CD4-positive, alpha-beta T cell treated with Interleukin-1 beta for 1 hour (primary cell): ENCODE measurements at places on chromosomes 16 and 17.

GRCh38 chr17:11553135-11553534, 45.1 kb upstream of the DNAH9 start:
- no peak for DNase-seq

GRCh38 chr16:79163691-79164387, 436.7 kb downstream of the MAF start:
- peak; percentile 14 for DNase-seq

DNA sequence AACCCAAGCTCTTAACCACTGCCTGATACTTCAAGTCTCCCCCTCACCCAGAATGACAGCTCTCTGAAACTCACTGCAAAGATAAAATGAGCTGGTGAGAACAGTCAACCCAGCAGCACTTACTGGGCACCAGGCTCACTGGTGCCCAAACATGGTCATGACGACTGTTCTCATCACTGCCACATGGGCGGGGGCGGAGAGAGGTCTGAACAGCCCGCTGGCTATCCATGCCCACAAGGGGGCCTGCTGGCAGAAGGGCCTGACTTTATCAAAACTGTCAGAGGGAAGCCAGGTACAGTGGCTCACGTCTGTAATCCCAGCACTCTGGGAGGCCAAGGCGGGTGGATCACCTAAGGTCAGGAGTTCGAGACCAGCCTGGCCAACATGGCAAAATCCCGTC, 4.0 kb downstream of the MYBBP1A start:
- DNase-seq: no peak

DNA sequence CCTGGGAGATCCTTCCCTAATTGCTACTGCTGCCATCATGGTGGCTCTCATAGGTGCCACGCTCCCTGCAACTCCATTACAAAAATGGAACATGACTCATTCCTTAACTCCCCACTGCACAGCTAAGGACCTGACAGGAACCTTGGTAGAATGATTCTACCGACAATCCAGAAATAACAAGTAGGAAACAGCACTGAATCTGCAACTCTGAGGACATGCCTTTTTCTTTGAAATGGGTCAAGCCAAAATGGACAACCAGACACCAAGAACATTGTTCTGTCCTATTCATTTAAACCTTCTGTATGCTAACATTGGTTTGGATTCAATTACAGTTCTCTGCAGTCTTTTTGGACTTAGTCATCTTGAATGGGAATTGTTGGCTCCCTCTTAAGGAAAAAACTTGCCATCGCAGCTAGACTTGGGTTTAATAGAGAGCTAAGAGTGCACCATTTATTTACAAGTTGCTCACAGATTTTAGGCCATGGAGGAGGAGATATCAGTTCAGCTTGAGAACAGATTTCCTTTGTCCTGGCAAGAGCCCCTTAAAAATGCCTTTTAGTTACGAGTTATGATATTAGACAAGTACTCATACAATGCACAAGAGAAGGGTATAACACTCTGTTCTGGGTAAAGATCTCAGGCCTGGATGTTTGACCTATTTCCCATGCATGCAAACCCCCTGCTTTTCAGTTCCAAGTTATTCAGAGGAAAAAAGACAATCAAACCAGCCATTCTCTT, 20.9 kb upstream of the NSRP1 start:
- peak; percentile 17 for DNase-seq

GRCh38 chr17:50155115-50155819, 4.8 kb upstream of the PPP1R9B start:
- DNase-seq: no peak

DNA sequence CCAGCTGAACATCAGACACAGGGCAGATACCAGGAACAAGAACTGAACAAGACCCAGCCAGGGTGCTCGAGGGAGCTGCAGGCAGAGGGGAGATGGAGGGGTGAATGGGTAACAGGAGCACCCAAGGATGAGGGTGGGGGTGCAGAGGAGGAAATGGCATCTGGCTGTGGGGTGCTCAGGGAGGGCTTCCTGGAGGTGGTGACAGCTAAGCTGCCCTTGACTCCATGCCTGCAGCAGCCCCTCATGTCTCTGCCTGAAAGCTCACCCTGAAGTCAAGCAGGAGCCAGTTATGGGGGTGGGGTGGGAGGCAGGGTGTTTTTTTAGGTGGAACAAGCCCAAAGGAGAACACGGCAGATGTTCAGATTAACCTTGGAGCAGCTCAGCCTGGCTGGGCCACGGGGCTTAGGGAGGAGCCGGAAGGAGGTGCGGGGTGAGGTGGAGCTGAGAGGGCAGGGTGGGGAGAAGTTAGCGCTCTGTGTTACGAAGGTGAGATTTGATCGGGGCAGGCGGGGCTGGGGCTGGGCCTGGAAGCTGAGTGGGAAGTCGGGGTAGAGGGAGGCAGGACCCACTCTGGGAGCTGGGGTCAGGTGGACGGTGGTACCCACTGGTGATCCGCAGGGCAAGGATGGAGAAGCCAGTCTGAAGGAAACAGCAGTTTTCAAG, 143.0 kb downstream of the ENGASE start:
- DNase-seq: no peak

DNA sequence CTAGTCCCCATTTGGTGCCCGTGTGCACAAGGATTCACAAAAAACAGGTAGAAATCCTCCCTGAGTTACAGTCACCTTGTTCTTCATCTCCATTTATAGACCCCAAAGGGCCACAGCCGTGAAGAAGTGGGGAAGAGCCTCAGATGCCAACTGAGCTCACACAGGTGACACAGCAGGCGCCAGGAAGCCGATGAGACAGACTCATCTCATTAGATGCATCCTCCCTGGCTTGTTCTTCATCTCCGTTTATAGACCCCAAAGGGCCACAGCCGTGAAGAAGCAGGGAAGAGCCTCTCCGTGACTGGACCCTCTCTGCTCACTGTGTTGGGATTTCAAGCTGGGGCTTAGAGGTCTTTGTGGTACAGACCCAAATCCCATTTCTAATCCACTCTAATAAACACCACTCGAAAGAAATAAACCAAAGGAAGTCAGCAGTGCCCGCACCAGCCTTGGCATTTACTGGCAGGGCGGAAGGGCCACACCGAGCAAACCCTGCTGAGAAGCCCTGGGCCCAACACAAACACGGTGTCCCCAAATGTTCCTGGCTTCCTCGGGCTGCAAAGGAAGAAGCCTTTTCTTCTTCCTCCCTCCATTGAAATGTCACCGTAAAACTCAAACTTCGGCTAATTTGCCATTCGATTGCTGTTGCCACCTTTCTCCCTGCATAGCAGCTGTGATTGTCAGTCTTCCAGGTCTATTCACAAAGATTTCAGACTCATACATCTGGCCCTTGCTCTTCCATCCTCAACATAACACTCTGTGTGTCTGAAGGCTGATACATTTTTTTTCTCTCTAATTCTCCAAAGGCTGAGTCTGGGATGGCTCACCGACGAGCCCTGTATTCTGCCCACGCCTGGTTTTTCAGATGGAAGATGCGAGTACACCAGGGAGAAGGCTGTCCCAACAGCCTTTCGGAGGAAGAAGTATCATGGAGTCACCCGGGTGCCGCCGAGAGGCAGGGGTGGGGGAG, 44.9 kb upstream of the DOC2B start:
- DNase-seq: no peak

GRCh38 chr16:11329071-11329491, 16.2 kb upstream of the RMI2 start:
- DNase-seq: no peak

GRCh38 chr16:14303182-14303618, 232.1 kb downstream of the MRTFB start:
- DNase-seq: no peak

DNA sequence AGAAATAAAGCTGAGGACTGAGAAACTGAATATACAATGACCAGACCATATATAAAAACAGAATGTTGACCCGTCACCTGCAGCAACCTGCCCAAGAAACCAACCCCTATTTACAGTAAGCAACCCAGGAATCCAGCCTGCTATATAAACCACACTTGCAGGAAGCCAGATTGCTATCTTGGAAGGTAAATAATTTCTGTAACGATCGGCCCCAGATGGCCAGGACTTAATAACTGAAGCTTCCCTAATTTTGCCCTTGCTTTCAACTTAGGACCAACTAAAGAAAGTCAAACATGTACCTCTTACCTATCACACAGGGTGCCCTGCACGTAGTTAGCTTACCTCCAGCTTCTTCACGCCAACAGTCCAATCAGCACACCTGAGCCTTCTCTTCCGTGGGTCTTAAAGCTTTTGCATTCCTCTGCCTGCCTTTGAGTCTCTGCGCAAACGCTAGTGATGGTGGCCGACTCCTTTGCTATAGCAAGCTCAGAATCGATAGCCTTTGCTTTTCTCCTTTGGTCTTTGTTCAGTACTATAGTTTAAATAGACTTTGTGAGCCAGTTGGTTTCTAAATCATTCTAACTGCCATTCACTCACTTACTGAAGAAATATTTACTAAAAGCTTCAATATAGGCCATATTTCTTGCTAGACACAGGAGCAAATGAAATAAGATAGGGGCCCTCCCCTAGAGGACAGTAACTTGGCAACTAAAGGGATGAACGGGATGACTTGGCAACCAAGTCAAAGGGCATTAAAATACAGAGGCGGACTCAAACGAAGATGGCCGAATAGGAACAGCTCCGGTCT, 31.3 kb downstream of the MPHOSPH6 start:
- DNase-seq: no peak

DNA sequence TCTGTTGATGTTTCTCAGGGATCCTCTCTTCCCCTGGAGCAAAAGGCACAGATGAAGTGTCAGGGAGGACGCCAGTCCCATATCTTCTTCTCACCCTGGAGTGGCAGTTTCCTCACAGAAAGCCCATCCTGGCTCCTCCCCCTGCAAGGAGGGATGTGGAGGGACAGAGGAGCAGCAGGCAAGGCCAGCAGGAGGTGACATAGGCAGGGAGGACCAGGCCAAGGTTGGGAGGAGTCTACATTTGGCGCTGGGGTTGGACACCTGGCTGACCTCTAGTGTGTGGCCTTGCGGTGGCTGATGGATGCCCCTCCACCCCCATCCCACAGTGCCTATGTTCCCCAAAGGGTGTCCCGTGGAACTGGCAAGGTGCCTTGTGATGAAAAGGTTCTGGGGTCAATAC, 125.4 kb downstream of the SEC14L1 start:
- DNase-seq: no peak

GRCh38 chr17:72089453-72089987, 31.3 kb upstream of the SOX9 start:
- no peak for DNase-seq

GRCh38 chr17:30358055-30358760, 20.5 kb upstream of the CPD start:
- no peak for DNase-seq

DNA sequence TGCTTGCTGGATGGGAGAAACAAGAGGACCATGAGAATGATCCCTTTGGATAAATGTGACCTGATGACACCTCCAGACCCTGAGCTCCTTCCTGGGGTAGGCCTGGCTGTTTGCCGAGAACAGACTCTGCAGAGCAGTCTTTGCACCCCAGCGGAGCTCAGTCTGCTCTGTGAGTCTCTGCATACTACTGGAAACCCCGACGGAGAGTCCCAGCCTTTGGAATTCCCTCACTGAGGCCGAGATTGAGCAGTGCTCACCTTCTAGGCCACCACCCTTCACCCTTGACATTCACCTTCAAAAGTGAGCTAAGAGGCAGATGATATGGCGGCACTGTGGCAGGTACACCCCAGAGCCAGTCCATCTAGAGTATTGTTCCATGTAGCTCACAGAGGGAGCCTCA, 172.2 kb upstream of the CDH13 start:
- DNase-seq: no peak

- DNase-seq: no peak
Observed at GRCh38 chr16:57613514-57613913, 14.9 kb upstream of the ADGRG1 start.

- no peak for DNase-seq
Observed at GRCh38 chr17:50266384-50267073, 7.7 kb upstream of the TMEM92 start.

GRCh38 chr17:72839131-72839725, 253.3 kb downstream of the SLC39A11 start:
- no peak for DNase-seq

DNA sequence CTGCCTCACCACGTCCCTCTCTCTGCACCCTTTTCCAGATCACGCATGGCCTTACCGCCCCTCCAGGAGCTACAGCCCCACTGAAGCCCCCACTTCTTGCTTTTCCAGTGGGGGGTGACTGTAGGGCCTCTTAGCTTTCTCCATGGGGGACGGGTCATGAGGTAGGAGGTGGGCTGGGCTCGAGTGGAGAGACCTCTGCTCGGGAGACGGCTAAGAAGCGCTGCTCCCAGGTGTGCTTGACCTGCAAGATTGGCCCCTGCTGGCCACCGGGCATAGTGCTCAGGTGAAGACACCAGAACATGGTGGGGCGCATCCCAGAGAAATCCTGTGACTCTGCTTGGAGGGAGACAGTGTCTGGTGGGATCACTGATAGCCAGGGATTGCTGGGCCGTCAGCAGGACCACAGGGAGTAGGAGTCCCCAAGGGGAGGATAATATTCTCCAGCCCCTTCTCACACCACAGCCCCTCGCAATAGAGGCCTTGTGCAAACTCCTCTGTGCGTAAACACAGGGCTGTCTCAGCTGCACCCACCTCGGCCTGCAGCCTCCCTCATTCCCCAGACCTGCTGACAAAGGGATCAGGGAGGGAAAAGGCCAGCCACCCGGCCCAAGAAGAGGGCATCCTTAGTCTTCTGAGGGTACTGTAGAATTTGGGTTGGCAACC, 8.9 kb upstream of the GALK1 start:
- no peak for DNase-seq

DNA sequence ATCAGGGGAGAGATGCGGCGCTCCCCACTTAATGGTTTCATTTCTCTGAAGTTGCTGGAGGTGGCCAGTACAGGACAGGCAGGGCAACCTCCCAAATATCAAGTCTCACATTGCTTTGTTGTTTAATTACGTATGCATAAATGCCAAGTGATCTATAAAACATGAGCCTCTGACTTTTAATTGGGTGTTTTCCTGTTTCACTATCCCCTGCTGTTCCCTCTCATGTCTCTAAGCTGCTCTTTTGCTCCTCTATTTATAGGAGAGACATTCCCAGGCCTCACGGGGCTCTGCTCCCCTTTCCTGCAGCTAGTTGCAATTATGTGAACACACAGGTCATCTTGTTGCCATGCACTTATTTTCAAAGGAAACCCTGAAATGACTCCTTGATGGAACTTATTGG, 1173.5 kb upstream of the GOT2 start:
- DNase-seq: no peak

- DNase-seq: no peak
Observed at GRCh38 chr16:12460064-12460392, 343.7 kb downstream of the CPPED1 start.
